Fibroblast of skin of scalp (primary cell): ENCODE measurements at places on chromosomes 4 and X.

DNA sequence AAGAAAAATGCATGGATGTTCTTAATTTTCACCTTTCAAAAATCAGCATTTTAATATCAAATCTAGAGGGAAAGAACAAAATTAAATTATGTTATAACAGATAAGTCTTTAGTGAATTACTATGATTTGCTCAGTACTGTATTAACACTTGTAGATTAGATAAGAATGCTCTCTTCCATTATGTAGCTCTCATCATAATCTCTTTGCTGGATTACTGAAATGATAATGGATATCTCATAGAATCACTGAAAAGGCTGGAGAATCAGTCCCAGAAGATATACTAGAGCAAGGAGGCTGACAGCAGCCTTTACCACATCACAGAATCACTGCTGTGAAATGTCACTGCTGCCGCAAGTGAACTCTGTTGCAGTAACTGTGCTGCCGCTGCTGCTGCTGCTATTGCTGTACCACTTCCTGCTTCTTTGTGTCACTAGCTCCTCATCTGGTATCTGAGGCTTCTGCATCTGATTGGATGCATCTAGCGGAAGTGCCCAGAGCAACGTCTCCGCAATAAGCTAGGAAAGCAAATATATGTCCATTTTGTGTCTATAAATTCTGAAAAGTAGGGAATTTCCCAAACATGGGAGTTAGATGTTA, 738.2 kb downstream of the ADGRL3 start:
- no peak for DNase-seq

- DNase-seq, result no peak
Measured at GRCh38 chr4:25209702-25210101, 24.1 kb upstream of the PI4K2B start.

DNA sequence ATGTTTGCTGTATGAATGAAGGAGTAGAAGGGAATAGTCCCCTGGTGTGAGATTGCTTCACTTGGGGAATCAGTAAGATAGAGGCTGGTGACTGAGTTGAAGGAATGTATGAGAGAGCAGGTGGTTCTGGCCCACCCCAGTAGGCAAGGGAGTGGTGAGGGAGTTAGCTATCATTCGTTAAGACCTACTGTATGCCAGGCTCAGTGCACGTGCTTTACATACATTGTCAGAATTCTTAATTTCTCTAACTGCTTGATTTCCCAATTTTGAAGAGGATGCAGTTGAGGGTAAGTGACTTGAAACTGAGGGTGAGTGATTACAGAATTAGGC, 700 bp downstream of the VMA21 start:
- DNase-seq, result no peak

DNA sequence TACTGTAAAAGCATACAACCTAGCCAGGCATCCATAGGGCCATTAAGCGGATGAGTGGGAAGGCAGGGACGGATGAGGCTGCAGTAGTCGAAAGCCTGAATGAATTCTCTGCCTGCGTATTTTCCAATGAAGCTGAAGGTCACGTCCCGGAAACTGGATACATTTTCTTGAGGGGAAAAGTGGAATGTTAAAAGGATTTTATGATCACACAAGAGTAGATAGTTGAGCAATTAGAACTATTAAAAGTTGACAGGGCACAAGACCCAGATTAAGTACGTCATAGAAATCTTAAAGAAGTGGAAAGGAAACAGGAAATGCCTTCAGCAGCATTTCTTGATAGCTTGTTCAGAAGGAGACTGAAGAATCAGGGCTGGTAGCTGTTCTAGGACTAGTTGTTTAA, 98.3 kb upstream of the CXXC4 start:
- no peak for DNase-seq

DNA sequence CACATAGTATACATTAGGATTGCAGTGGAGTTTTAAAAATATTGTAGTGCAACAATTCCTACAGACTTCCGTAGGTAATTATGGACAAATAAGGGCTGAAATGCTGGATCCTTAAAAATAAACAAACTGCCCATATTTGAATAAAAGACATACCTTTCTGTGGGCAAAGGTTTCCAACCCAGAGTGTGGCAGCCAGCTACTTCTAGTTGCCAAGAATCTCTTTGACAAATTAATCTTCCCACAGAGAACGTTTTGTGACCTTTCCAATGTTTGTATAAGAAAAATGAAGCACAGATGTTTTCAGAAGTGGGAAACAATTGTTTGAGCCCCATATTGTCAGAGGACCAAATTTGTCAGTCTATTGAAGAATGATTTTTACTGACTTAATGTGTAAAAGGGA, 21.1 kb downstream of the GRPR start:
- no peak for DNase-seq

DNA sequence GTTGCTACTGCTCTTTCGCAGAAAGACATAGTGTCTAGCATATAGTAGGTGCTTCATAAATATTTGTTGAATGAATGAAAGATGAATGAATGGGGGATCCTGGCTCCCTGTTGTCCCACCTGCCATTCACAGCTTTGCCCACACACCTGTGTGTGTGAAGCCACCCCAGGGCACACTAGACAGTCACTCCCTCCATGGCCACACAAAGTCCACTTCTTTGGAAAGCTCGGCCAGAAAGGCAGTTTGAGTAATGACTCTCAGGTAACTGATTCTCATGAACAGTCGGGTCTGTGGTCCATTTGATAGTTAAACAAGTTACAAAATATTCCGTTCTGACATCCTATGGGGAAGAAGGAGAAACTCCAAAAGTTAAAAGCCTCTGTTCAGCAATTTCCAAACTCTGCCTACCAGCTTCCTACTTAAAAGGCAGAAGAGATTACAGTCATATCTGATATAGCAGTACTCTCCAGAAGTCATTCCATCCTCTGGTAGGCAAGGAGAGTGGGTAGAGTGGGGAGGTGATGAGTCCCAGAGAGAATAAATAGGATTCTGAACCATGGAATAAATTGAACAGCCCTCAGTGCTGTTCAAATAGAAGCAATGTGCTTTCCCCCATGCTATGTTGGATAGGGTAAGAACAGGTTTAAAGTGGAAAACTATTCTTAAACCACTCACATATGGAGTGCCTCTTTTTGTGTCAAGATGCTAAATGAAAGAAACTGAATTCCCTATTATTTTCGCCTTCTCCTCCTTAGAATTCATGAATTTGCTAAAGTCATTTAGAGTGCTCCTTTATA, 204.9 kb upstream of the GALNT7 start:
- DNase-seq, result no peak

- DNase-seq, result no peak
Measured at GRCh38 chrX:9286234-9286633, 178.6 kb upstream of the TBL1X start.

DNA sequence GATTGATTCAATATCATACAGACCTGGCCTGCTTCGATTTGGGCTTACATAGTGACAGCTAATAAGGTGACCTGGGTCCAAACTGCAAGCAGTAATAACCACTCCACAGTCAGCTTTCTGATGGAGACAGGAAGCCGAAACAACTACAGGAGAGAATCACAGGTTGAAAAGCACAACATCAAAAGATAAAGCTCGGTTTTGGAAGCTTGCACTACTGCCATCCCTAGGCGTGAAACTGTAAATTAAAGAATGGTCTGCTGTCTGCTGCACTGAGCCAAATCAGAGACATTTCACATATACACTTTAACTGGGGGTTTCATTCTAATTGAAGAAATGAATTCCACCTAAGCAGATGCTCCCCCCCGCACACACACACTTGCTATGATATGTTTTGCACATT, 116.3 kb downstream of the DHX15 start:
- no peak for DNase-seq

GRCh38 chr4:114028071-114028470, 48.6 kb upstream of the ARSJ start:
- DNase-seq, result no peak

GRCh38 chr4:146643812-146644401, 5.2 kb downstream of the POU4F2 start:
- DNase-seq, result peak; percentile 25

DNA sequence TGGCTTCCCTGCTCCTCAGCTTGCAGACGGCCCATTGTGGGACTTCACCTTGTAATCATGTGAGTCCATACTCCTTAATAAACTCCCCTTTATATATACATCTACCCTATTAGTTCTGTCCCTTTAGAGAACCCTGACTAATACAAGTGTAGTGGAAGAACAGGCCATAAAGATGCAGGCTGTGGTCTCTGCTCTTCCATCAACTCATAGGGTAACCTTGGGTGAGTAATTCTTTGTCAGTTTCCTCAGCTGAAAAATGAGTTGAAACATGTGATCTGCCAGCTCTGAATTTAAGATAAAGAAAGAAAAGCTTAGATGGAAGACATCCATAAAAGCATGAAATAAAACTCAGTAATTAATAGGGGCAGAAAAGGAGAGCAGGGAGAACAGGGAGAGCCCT, 103.6 kb downstream of the ENOX2 start:
- DNase-seq, result no peak

DNA sequence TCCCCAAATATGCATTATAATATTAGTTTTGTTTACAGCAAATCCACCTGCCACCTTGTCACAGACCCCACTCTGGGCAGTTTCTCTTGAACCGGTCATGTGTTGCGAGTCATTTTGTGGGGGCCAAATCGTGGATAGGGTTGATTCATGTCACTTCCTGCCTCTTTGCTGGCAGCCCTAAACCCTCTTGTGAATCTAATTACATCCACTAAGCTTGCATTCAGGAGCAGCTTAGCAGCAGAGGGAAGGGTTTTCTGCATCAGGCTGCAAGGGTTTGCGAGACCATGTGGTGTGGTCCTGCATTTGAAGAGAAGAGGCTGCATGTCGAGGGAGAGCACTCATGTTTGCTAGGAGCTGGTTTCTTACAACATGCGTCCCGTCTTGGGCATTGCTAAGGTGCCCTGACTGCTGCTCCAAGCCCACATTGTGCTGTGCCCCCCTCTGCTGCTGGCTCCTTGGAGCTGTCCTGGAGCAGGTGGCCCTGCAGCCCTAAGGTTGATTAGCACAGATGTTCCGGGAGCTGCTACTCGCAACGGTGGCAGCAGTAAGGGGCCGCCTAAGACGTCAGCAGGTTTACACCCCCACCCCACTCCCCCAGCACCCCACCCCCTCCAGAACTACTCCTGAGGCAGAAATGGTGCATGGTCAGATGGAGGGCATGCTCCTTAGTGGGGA, 88.9 kb upstream of the CLDN34 start:
- DNase-seq, result no peak

GRCh38 chr4:128574706-128575105, 234.8 kb upstream of the JADE1 start:
- peak; percentile 63 for DNase-seq

GRCh38 chr4:121789455-121789854, 11.7 kb upstream of the EXOSC9 start:
- peak; percentile 60 for DNase-seq

DNA sequence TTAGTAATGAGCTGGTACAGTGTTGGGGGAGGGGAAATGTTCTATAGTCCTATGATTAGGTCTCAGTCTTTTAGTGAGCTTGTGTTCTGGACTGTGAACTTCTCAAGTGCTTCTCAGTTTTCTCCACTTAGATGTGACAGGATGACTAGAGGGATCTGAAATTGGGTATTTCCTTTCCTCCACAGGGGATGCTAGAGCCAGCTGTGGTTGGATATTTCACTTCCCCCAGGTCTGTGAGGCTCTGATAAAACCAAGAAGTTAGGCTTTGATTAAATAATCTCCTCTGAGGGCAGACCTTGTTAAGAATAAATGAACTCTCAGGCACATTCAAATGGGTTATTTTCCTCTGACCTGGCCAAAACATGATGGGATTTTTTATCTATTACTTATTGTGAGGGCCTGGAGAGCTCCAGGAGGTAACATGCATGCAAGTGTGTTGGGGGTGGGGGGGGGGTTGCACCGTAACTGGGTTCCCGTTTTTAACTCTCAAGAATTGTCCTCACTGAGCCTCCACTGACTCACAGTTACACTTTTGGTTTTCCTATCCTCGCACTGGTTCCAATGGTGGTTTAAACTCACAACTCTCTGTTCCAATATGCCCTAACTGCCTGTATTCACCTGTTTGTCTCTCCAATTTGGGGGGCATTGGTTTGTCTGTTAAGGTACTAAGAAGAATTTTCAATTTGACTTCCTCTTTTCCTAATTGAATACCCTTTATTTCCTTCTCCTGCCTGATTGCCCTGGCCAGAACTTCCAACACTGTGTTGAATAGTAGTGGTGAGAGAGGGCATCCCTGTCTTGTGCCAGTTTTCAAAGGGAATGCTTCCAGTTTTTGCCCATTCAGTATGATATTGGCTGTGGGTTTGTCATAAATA, 28.1 kb upstream of the GLRA3 start:
- DNase-seq, result no peak

DNA sequence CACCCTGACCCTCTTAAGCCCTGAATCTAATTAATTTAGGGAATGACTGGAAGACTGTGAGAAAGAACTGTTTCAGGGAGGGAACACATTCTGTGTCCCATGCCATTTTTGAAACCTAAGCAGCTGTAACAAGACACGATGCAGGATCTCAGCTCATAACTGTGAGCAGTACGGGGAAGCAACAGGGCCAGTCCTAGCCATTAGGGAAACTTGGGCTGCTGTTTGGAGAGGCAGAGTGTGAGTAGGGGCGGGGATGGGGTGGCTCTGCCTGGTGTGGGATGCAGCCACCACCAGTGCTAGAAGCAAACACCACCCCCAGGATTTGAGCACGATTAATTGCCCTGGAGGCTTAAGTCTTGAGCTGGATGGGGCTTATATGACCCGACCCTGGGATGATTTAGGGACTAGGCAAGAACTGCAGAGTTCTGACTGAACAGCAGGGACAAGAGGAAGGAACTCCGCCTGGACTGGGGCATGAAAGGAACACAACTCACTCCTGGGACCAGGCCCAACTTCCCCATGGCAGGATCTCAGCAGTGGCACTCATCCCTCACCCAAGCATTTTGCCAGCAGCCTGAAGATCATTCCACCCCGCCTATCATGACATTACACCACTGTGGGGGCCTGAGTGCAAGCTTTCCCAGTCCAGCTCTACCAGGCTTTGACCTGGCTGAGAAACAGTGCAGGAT, 43.1 kb downstream of the ATRX start:
- DNase-seq, result no peak

DNA sequence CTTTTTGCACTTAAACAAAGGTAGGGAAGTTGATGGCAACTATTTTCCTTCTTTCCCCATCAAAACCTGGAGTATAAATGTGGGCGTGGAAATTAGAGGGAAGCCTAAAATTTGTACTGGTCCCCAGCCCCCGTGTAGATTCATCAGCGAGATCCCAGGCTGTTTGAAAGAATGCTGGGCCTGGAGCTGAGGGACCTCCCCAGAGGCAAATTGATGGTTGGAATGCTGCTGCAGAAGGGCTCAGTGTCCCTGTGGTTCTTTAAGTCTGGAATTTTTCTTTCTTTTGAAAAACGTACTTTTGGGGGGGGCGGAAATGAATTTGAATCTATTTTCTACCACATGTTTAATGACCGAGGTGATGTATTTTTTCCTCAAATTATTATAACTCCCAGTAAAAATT, 197.2 kb downstream of the CBR4 start:
- peak; percentile 93 for DNase-seq
